ENCODE measurements at places on chromosomes 11 and 22.

- no peak for DNase-seq
Observed at GRCh38 chr11:45149483-45150056, 3.1 kb downstream of the PRDM11 start.

GRCh38 chr22:24189249-24190158 is 8.2 kb downstream of the SUSD2 start:
- DNase-seq: no peak

GRCh38 chr11:123478352-123478987 is 48.4 kb downstream of the GRAMD1B start:
- no peak for DNase-seq

DNA sequence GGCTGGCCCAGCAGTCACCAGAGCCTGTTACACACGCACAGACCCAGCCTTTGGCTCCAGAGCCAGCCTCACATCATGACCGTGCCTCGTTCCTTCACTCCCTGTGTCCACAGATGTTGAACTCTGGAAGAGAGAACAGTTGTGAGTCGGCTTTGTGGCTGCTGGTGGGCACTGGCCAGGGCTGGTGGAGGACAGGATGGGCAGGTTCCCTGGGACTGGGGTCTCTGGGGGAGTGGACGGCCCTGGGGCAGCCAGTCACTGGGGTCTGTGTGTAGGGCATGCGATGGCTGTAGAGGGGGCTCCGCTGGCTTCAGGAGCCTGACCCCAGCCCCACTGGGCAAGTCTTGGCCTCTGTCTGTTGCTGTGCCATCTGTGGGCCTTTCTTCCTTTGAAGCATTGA is 1070.1 kb downstream of the BRD1 start:
- DNase-seq: no peak

GRCh38 chr11:128910576-128910975 is 19.4 kb downstream of the KCNJ5 start:
- DNase-seq: no peak

DNA sequence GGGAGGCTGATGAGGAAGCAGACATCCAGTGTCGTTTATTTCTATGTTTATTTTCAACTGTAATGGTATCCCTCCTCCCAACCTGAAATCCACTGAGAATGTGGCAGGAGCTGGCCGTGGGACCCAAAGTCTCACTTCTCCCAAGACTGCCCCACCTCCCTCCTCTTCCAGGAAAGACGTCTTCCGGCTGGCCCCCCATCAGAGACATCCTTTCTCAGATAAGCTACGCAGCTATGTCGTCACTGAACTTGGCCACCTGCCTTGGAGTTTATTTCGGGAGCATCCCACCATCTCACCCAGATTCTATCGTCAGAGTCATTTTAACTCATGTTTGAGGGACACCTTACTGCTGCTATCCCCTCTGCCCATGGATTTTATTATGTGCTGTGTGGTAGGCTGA is 13.9 kb downstream of the TMEM184B start:
- no peak for DNase-seq

- no peak for DNase-seq
Observed at GRCh38 chr11:72236083-72236697, 7.8 kb downstream of the PHOX2A start.

- no peak for DNase-seq
Observed at GRCh38 chr11:64299847-64300648, at the start of gene CATSPERZ. Gene CATSPERZ (plus strand): TSS chr11:64300358. CDS start chr11:64300411, 53 bp downstream.

DNA sequence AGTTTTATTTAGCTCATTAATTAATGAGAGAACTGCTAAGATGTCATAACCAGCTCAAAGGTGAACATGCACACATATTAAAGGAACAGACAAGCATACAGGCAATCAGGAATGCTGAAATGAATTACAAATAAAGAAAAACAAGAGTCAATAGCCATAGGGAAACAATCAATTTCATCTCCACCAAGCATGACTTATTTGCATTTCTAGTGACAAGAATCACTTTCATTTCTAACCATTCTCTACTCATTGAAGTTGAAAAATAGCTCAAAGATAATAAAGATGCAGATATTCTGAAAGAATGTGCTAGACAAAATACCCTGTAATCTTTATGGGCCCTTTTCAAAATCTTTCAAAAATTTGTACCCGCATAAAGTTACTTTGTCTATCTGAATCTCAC is 23.2 kb downstream of the ISX start:
- no peak for DNase-seq

DNA sequence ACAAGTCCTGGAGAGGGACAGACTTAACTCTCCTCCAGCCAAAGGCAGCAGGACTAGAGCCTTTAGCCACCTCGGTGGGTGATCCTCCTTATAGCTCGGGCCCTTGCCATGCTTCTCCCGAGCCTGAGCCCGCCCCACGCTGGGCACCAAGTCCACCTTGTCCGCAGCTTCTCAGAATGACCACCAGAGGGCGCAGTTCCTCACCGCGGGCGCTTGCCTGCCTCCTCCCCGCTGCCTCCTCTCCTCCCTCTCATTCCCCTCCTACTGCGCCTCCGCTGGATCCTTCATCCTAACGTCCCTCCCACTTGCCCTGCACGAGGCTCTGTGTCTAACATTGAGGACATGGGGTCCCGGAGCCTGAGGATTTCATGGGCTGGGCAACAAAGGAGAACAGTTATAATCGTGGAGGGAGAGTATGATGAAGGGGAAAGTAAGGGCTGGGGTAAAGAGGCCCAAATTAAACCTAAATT is 11.3 kb upstream of the MOGAT2 start:
- peak; percentile 43 for DNase-seq

DNA sequence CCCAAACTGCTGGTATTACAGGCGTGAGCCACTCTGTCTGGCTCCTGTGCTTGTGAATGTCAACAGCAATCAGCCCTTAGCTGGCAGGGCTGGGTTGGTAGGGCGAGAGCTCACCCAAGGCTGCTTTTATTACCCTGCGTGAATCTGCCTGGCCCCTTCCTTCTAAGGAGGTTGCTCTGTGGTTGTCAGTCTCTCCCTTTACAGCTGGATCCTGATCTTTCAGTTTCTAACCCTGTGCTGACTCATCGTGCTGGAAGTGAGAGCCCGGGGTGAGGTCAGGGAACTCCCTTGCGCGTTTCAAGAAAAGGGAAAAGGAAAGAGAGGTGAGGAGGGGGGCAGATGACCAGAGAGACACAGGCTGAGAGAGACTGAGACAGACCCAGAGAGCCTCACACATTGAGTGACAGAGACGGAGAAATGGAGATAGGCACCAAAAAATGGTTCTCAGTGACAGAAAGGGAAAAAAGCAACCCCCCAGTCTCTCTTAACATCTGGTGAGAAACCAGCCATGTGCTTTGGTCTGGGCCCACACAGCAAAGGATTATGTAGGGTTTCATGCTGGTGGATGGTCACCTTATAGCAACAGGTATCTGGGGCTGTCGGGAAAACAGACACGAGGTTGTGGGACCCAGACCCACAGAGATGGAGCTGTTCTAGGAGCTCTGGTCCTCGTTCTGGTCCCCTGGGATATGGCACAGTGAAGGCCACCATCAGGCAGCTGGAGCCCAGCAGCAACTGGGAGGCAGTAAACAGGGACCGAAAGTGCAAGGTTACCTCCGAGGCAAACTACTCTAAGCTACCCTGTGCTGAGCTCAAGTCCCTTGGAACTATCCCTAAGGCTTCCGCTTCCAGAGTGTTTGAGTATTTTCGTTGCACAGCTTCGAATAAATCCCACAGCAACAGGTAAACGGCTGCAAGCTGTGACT is 2.5 kb downstream of the TCN2 start:
- no peak for DNase-seq

GRCh38 chr11:77590194-77590782 is 535 bp downstream of the AQP11 start:
- no peak for DNase-seq

GRCh38 chr11:15873501-15873900 is 482.8 kb downstream of the SOX6 start:
- DNase-seq: no peak

- DNase-seq: no peak
Observed at GRCh38 chr11:9438611-9439010, 22.2 kb upstream of the ZNF143 start.

DNA sequence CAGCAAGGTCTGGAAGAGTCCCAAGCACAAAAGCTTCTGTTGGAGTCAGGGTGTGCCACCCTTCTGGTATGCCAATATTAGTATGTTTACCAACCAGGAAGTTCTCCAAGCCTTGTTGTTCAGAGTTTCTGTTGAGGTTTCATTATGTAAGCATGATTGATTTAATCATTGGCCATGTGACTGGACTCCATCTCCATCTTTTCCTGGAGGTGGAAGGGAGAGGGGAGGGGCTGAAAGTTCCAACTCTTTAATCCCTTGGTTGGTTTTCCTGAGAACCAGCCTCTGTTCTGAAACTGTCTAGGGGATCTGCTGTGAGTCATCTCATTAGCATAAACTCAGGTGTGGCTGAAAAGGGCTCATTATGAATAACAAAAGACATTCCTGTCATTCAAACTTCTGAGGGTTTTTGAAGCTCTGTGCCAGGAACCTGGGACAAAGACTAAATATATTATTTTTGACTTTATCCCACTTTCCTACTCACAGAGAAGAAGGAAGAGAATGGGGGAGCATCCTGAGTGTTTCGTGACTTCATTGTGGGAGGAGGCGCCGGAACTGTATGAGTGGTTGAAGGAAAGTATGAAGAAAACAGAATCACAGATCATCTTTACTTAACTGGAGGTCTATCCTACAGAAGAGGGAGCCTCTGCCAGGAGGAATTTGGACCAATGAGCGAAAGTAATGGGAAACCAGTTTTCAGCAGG is 138.2 kb downstream of the NECTIN1 start:
- no peak for DNase-seq

Data from stimulated activated CD8-positive, alpha-beta memory T cell treated with anti-CD3 and anti-CD28 coated beads, Interleukin-2, amount 100 ng/mL, for 1 hour (primary cell).